ENCODE measurements at places on chromosomes 7 and 10.

DNA sequence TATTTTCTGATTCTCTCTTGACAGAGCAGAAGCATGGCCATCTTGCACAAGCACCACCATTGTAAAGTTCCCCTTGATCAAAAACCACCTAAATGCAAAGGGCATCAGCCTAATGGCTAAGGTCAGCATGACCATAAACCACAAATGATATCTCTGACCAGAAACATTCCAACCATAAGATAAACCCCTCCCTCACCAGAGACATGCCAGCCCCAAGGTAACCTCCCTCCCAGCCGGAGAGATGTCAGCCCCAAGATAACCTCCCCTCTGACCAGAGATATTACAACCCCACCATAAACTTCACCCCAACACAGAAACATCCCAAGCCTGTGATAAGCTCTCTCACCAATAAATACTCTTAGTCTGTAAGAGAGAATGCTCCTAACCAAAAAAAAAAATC is 72.1 kb upstream of the CDK1 start:
- DNase-seq, result no peak

DNA sequence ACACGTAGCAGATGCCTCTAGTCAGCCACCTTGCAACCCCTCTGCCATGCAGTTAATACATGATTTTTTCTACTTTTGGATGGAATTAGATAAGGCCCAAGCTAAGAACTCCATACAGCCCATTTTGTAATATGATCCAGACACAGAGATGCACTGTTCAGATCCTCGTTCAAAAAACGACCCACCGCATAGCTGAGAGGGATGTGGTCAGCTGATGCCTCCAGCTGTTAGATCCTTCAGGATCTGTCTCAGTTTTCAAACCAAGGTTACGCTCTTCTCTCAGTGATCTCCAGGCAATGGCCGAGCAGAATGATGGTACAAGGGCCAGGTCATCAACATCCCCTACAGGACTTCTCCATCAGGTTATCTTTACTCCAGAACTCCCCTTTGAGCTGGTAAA is 881.7 kb upstream of the C7orf33 start:
- no peak for DNase-seq

DNA sequence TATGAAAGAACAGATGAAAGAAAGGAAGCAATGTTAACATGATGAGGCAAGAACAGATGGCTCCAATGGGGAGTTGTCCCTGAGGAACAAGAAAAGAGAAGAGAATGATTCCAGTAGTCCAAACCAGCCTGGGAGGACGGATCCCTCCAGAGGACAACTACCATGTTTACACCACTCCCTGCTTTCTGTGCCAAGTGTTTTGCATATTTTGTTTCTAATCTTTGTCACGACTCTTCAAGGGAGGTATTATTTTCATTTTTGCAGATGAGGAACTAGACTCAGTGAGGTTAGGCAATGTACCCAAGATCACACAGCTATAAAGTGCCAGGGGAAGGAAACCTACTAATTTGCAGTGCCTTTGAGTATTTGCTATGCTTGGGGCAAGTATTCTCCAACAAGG is 116.2 kb downstream of the PARP12 start:
- DNase-seq, result no peak

DNA sequence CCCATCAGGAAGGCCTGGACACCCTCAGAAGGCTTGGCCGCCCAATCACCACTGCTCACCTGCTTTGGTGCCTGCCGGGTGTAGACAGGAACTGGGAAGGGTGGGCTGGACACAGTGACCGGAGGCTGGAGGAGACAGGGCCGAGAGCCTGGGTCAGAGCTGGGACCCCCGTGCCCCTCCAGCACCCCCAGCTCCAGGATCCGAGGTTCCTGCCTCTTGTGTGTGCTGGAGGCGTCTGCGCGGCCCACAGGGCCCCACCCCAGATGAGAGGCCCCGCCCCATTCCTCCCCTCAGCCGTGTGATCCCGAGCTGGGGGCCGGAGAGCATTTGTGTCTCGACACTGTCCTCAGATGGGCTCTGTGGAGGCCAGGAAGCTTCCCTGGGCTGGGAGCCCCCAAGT is 9.4 kb downstream of the ADAM8 start:
- no peak for DNase-seq

DNA sequence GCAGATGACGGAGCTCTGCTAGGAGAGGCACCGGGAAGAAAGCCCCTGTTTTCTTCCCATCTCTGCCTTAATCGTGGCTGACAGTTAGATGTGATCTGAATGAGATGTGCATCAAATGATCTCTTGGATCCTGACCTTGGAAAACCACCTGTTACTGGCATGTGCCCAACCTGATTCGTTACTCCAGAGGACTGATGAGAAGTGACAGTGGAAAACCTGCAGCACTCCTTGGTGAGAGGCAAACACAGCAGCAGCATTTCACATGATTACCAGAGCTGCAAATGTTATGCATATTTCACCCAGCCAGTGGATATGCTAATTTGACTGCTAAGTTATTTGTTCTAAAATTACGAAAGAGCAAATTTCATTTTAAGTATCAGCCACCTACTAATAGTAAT is 95.3 kb downstream of the PTPRN2 start:
- DNase-seq, result no peak

DNA sequence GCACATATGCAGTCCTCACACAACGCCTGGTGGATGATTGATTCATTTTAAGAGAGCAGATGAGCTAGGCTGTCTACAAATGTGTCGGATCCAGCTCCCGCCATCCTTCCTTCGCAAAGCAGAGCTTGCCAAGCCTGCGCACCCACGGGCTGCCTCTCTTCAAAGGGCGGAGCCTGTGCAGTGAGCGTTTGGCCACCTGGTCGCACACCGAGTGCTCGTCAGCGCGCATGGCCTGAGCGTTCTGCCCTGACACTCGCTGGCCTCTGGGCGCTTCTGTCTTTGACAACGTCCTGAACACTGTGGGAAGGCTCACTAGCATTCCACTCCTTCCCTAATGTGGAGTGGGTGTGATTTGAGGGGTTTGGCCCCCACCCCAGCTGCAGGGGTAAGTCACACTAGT is 47.1 kb upstream of the TMEM72 start:
- DNase-seq, result no peak

- DNase-seq, result peak; percentile 80
These were observed 6.3 kb downstream of the ATG9B start for GRCh38 chr7:151017953-151018420.

DNA sequence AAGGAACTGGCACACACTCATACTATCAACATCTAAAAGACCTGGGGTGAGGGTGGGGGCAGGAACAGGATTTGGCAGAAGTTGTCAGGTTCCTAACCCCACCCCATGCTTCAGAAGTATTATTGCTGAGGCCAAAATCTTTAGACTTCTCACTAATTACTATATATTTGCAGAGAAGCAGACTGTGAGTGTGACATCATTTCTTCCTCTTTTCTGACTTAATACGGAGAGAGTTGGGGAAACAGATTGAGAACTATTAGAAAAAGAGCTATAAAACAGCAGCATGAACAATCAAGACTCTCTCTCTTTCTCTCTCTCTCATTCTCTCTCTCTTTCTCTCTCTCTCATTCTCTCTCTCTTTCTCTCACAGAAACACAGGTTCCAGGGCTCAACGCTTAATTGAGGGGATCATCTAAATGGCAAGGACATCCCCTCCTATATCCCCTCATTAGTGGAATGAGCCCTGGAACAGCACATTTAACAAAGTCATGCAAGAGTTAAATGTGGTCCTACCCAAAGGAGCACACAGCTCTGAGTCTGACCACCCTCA is 94.8 kb downstream of the KCNMA1 start:
- no peak for DNase-seq

GRCh38 chr7:149261316-149261828 is 624 bp upstream of the ZNF783 start:
- DNase-seq, result no peak

- DNase-seq, result no peak
These were observed 30.0 kb downstream of the GTF2IRD1 start for GRCh38 chr7:74483402-74484336.

- DNase-seq, result no peak
These were observed 19.4 kb upstream of the TPST1 start for GRCh38 chr7:66185680-66186187.

DNA sequence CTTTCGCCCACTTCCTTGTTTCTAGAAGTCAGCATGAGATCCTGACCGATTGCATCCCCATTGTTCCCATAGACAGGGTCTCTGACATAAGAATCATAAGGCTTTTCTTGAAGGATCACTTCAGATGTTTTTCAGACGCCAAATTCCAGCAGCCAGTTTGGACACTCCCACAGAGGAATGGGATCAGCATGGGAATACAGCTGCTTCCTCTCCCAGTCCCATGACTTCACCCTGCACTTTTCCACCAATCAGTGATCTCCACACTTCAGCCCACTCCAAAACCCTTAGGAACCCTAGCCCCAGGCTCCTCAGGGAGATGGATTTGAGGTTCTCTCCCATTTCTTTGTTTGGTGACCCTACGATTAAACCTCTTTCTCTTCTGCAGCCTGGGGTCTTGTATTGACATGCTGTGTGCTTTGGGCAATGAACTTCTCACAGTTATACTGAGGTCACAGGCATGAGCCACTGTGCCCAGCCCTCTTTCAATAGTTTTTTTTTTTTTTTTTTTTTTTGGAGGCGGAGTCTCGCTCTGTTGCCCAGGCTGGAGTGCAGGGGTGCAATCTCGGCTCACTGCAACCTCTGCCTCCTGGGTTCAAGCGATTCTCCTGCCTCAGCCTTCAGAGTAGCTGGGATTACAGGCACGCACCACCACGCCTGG is 52.8 kb upstream of the CHST3 start:
- DNase-seq, result no peak

GRCh38 chr7:151110941-151111645 is 24.8 kb downstream of the AGAP3 start:
- DNase-seq, result peak; percentile 64

- DNase-seq, result no peak
These were observed 622 bp upstream of the COL1A2 start for GRCh38 chr7:94394109-94394436.

GRCh38 chr7:103729026-103729425 is 260.4 kb downstream of the RELN start:
- no peak for DNase-seq

DNA sequence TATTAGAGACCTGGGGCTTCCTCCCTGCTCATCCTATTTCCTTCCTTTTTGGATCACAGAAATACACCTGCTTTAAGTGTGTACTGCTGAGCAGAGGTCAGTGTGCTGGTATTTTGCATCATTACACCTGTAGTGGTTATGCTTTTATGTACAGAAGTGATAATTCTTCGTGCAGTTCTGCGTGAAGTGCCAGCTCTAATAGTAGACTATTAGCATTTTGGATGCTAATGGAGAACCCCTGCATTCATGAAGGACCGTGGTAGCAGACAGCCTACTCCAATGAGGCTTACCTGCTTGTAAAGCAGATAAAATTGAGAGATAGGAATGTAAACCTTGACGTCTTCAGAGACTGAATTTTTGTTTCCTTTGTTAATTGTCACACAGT is 114.3 kb downstream of the CDK14 start:
- DNase-seq, result no peak

DNA sequence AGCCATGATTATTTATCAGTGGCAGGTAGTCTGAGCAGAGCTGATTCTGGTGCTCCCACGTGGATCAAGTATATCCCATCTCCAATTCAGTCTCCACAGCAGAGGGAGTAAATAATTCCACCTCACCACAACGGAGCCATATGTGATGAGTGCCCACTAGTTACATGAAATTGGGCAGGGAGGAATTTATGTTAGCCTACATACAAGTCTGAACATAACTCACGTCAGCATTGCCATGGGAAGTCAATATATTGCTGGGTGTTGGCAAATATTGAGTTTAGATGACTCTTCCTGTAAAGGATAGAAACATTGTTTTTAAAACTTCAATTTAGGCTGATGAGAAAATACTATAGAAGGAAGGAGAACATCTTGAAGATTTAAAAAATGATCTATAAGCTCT is 269.0 kb upstream of the BMPER start:
- DNase-seq, result no peak

Data from stimulated activated CD4-positive, alpha-beta T cell treated with anti-CD3 and anti-CD28 coated beads, Interleukin-1b, Interleukin-23, amount 100 ng/mL, for 1 hour (primary cell).